Stimulated activated CD8-positive, alpha-beta memory T cell treated with anti-CD3 and anti-CD28 coated beads, Interleukin-4, amount 100 ng/mL, for 1 hour (primary cell): ENCODE measurements at places on chromosomes 6 and 20.

GRCh38 chr6:6729971-6730370, 141.5 kb downstream of the LY86 start:
- no peak for DNase-seq

DNA sequence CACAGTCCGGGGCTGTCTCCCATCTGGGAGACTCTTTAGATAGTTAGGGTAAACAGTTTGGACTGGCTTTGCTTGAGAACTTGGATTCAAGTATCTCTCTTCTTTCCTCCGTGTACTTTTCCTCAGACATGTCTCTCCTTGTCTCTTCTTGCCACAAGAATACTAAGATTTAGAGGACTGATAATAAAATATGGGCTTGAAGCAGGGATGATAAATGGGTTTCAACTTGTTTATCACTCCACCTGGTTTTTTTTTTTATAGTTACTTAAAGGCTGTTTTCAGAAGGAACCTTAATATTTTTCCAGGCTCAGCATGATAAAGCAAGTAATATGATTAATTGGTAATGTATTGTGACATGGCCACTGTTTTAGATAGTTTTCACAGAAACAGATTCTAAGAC, 40.9 kb upstream of the KIF13A start:
- no peak for DNase-seq

DNA sequence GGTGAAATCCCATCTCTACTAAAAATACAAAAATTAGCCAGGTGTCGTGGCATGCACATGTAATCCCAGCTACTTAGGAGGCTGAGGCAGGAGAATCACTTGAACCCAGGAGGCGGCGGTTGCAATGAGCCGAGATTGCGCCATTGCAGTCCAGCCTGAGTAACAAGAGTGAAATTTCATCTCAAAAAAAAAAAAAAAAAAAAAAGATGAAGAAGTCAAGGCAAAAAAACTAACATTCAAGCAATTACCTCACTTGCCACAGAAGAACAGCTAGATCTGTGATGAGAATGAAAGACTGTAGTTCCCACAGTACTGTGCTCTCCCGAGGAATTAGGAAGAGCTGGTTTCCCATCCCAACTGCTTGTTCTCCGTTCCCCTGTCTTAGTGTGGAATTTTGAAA, 144.7 kb upstream of the ECI2 start:
- DNase-seq = no peak

DNA sequence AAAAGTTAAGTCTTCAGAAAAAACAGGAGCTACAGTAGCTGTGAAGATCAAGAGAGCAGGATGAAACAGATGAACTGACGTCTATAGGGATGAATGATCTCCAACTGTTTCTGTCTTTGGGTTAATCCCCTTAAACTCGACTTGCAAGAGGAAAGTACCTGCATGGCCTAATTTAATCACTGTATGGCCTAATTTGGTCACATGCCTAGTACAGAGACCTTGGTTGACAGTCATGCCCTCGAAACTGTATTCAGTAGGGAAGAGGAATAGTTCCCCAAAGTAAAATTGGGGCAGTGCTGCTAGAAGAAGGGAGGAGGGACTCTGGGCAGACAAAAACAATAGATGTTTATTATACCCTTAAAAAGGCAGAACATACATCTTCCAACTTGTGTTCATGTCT, 10.0 kb upstream of the SMAP1 start:
- DNase-seq = no peak
